Fibroblast of the aortic adventitia (primary cell): ENCODE measurements at places on chromosomes 6 and 20. TPM values are rescaled to one million over a fixed set of nuclear protein-coding genes. Genes with fewer than 3 reads are reported as not detected.
A peak's percentile ranks its signal among the peaks of the same experiment; 100 is the strongest.

ANKRD66 gene
- total RNA-seq: not detected in 2 replicates

HTR1B gene
- under 0.01 and 0.25 TPM in 2 replicates for total RNA-seq

CLPSL1 gene
- total RNA-seq: not detected in 2 replicates

IP6K3 gene
- total RNA-seq: not detected in 2 replicates

TRMT6 gene
- 4.1 and 8.0 TPM in 2 replicates for total RNA-seq

AVP gene
- total RNA-seq: not detected in 2 replicates

C20orf204 gene
- total RNA-seq: 1.6 and 2.1 TPM in 2 replicates

DNA sequence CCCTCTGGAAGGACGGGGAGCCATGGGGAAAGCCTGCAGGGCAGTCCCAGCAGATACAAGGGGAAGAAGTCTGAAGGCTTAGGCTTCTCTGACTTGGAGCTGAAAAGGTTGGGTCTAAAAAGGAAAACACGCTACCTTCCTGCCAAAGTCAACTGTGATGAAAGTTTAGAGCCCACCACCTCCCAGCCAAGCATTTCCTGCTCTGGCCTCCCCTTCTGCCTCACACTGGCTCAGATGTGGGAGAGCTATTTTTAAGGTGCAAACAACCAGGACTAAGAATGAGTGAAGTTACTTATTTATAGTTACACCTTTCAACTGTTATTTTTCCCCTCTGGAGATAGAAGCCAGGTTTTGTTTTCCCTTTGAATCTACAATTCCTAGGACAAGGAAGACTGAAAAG, 21.2 kb downstream of the NEDD9 start:
- peak; percentile 25 for DNase-seq

DNA sequence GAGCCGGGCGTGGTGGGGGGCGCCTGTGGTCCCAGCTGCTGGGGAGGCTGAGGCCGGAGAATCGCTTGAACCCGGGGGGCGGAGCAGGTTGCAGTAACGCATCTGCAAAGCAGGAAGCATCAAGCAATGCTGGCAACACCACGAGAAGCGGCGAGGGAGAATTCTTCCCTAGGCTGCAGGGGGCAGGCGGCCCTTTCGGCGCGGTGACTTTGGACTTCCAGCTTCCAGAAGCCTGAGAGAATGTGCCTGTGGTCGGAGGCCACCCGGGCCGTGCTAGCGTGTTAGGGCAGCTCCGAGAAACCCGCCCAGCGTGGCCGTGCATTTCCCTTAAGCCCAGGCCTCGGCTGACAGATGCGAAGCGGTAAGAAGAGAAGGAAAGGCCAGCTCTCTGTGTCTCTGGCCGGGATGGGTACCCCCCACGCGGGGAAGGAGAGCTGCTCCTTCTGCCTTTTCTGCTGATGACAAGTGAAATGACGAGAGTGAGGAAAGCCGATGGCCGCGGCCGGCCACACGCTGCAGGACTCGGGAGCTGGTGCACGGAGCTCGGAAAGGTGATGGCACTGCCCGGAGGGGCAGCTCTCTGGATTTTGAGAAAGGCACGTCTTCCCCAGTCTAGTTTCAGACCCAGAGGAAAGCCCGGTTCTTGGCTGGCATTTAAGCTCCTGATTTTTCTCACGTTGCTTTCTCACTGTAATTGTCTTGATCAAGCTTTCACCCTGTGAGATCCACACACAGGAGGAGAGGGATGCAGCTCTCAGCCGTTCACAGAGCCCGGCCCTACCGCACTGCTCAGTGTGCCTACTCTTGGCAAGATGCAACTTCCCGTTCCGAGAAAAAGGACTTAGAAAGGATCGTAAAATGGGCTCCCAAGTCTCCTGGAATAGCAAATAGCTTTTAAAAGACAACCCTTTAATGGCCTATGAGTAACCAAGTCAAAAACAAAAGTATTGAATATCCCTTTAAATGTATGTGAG, 68.3 kb upstream of the EXOC2 start:
- DNase-seq: no peak

GRCh38 chr6:159970659-159971063, 1.8 kb downstream of the IGF2R start:
- DNase-seq: no peak

- DNase-seq: peak; percentile 42
These were observed 20.6 kb downstream of the PPP1R16B start for GRCh38 chr20:38825901-38826625.

DNA sequence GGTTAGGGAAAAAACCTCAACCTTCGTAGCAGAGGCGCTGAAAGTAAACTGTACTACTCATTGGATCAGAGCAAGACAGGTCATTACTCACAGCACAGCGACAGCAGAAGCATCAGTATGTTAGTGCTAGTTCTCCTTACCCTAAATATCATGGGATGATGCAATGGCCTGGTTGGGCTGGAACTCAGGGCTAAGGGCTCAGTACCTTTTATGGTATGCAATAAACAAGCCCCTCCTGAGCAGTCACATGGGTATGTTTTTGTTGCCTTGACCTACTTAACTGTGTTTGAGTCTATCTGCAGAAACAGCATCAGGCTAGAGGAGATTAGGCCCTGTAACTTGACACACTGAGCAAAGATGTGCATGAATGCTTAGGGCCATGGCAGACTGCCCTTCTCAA, 369.4 kb upstream of the IMPG1 start:
- DNase-seq: no peak

- DNase-seq: peak; percentile 67
These were observed 174.5 kb downstream of the SOX4 start for GRCh38 chr6:21767891-21768648.

GRCh38 chr6:119207971-119208725, 129.7 kb upstream of the FAM184A start:
- DNase-seq: peak; percentile 74

GRCh38 chr6:7561153-7561964, 19.9 kb downstream of the DSP start:
- peak; percentile 26 for DNase-seq

GRCh38 chr20:53580376-53581111, 13.1 kb downstream of the ZNF217 start:
- DNase-seq: peak; percentile 30

GRCh38 chr6:35017411-35018181, 123.5 kb downstream of the TCP11 start:
- DNase-seq: peak; percentile 46
